ENCODE measurements at places on chromosomes 6 and 20.

GRCh38 chr20:2799271-2799670 lies 1.2 kb downstream of the CPXM1 start:
- no peak for DNase-seq

DNA sequence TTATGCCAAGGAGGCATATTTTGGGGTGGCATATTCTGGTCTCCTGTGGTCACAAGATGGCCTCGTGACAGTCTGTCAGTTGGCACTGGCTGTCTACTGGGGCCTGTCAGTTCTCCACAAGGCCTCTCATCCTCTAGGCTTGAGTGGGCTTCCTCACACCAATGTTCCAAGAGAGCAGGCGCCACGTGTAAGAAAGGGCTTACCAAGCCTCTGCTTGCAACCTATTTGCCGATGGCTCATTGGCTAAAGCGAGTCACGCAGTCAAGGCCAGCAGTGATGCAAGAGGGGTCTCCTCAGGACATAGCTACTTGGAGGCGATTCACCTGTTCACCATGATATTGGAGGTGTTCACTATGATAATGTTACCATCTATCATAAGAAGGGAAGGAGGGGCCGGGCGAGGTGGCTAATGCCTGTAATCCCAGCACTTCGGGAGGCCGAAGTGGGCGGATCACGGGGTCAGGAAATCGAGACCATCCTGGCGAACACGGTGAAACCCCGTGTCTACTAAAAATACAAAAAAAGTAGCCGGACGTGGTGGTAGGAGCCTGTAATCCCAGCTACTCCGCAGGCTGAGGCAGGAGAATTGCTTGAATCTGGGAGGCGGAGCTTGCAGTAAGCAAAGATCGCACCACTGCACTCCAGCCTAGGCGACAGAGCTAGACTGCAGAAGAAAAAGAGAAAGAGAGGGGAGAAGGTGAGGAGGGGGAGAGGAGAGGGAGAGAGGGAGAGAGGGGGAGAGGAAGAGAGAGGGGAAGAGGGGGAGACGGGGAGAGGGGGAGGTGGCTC lies 35.3 kb downstream of the C6orf52 start:
- DNase-seq = no peak

GRCh38 chr6:31970604-31971271 lies 1.2 kb downstream of the DXO start:
- DNase-seq = no peak

DNA sequence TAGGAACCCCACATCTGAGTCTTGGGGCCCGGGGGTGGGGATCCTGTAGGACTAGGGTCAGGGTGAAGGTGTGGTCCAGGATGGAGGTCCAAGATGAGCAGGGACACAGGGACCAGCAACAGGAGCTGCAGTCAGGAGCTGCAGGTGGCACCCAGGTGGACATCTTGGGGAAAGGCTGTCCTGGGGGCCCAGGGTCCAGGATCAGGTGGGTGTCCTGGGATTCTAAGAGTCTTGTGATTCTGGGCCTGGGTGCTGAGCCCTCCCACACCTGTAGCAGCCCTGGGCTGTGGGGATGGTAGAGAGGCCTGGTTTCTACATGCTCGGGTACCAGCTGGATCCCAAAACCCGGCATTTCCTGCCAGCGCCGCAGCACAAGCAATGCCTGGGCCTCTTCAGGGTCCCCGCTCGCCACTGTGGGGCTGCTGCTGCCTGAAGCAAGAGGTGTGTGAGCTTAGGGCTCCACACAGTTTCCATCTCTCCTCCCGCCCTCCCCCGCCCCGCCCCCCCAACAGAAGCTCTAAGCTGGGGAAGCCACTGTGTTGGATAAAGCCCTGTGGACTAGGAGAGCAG lies 20.7 kb downstream of the ERGIC3 start:
- no peak for DNase-seq

DNA sequence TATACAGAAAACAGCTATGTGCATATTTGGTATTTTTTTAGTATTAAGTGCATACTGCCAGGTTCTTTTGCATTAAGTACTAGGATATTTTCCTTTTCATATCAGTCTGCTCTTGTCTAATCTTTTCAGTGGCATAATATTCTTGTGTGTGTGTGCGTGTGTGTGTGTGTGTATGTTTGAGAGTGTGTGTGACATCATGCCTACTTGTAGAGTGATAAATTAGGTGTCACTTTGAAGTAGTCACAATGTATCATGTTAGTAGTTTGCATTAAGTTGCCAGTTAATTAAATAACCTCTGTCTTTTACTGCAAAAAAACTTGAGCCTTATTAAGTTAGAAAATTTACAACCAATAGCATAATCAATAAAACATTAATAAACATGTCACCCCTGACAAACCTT lies 65.3 kb downstream of the CD83 start:
- DNase-seq = no peak

- DNase-seq = no peak
Observed at GRCh38 chr6:20259316-20260049, 47.2 kb upstream of the MBOAT1 start.

- DNase-seq = no peak
Observed at GRCh38 chr6:163501439-163501838, 86.9 kb downstream of the QKI start.

- DNase-seq = no peak
Observed at GRCh38 chr20:4117867-4118266, 102.5 kb upstream of the RNF24 start.

- DNase-seq = no peak
Observed at GRCh38 chr6:108751851-108752732, 96.1 kb upstream of the ARMC2 start.

- no peak for DNase-seq
Observed at GRCh38 chr6:160258346-160259142, at the start of gene SLC22A2. Gene SLC22A2, minus strand, starts transcription at chr6:160258821. Its CDS starts 64 bp downstream, at chr6:160258757.

GRCh38 chr20:38147163-38147562 lies 17.9 kb downstream of the TGM2 start:
- no peak for DNase-seq

- no peak for DNase-seq
Observed at GRCh38 chr6:31631681-31632278, 11.3 kb downstream of the PRRC2A start.

GRCh38 chr6:36685926-36686667 lies 7.6 kb downstream of the CDKN1A start:
- no peak for DNase-seq

- DNase-seq = no peak
Observed at GRCh38 chr6:123659960-123660748, 23.4 kb upstream of the TRDN start.

DNA sequence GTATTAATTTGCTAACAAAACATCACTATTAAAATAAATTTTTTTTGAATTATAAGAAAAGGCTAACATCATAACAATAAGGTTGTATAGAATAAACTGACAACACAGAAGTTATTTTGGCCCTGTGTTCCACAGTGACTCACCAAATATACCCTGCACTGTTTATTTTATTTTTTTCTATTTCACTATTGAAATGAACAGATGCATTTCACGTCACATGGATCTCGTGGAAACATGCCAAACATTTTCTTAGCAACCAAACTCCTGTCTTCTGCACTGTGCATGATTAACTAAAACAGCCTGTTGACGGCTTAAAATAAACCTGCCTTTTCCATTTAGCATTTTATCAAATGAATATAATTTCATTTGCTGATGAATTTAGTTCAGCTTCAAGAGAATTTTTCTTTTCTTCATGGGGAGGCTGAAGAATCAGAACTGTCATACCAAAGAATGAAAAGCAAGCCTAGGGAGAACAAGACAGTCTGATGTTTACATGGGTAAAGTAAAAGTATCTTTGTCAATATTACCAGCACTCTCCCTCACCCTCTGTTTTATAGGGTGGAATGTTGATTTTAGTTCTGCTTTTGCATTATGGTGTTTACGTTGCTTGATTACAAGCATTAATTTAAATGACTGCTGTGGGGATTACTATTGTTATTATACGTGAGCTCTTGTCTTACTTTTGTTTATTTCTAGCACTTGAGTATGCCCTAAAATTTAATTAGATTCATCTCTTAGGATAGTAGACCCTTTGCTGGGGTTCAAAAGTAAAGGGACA lies 115.3 kb downstream of the LCA5 start:
- no peak for DNase-seq

DNA sequence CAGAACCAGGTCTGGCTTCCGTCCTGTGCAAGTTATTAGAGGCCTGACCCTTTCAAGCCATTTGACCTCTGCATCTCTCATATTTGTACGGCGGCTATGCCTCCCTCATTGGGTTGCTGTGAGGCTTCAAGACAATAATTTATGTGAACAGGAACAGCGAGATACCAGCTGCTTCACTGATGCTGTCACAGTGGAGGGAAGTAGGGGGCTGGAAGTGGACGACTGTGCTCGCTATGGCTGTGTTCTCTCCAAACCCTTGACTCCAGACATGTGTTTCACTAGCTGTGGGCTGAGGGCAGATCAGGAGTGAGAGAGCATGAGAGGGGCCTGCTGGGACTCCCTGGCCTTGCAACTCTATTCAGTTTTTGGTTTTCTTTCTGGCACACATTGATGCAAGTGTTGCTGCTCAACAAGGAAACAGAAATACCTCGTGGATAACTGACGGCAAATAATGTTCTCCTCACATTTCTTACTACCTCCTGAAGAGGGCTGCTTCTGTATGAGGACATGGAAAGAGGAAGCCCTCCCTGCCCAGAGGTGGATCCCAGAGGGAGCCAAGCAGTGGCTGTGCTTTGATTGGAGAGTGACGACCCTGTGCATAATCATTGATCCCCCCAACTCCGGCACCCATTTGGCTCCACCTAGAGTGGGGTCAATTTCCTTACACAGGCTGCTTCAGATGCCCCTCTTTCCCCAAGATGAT lies 34.7 kb upstream of the SCP2D1 start:
- DNase-seq = no peak

- DNase-seq = no peak
Observed at GRCh38 chr20:19253916-19254820, 41.7 kb downstream of the SLC24A3 start.

- no peak for DNase-seq
Observed at GRCh38 chr6:32192608-32193039, at the start of gene GPSM3. Gene GPSM3, minus strand, starts transcription at chr6:32192643. Its CDS starts 130 bp downstream, at chr6:32192513.

DNA sequence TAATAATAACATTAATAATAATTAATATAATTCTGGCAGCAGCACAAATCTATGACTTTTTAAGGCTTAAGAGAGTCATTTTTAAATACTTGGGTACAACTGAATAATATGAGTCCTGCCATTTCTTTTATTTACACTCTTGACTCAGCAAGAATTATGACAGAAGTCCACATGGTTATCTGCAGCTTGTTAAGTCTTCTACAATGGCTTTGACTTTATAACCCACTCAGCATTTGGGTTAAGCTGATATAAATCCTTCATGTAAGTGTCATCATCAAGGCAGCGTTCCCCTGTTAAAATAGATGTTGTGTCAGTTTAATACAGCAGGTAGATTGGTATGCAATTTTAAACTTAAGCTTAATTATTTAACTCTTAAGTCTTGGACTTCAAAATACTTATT lies 131.7 kb downstream of the ARHGAP18 start:
- no peak for DNase-seq

DNA sequence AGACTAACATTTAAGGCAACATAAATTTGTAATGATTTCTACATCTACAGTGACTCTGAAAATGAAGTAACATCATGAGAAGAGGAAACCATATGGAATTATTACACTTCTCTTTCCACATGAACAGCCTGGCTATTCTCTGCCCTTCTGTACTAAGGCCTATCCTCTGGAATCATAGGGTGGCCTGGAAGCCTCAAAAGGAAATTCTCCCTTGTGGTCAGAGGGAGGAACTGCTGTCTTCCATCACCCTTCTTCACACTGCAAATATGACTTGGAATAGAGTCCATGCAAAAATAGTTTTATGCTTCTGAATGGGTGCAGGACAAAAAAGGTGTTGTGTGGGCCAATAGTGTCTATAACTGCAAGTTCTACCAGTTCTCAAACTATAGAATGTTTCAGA lies 44.6 kb upstream of the SH3BGRL2 start:
- DNase-seq = no peak

DNA sequence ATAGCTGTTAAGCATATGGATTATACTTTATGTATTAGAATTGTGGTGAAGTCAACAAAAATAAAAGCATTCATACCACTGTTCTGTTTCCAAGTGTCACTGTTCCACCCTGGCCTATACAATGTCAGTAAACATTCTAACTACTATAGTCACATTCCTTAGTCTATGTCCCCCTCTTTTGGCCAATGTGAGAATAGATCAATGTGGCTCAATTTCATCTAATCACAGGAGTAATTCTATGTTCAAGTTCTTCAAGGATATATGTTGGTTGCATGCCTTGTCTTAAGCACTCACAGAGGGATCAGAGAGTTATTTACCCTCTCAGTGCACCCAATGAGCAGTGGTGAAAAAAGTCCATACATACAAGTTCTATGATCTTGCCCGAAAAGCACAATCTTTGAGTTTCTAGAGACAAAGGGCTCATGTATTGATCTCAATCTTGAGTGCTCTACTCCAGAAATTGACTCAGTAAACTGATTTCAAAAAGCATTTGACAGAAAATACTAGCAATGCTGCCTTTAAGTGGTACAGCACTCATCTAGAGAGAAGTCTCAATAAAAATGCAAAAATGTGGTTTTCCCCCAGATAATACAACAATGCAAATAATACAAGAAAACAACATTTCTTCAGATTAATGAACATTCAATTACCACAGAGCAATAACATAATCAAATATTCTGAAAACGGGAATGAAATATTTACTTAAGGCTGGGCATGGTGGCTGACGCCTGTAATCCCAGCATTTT lies 16.5 kb downstream of the SMLR1 start:
- DNase-seq = no peak

GRCh38 chr20:49477200-49477599 lies 5.3 kb downstream of the KCNB1 start:
- no peak for DNase-seq

DNA sequence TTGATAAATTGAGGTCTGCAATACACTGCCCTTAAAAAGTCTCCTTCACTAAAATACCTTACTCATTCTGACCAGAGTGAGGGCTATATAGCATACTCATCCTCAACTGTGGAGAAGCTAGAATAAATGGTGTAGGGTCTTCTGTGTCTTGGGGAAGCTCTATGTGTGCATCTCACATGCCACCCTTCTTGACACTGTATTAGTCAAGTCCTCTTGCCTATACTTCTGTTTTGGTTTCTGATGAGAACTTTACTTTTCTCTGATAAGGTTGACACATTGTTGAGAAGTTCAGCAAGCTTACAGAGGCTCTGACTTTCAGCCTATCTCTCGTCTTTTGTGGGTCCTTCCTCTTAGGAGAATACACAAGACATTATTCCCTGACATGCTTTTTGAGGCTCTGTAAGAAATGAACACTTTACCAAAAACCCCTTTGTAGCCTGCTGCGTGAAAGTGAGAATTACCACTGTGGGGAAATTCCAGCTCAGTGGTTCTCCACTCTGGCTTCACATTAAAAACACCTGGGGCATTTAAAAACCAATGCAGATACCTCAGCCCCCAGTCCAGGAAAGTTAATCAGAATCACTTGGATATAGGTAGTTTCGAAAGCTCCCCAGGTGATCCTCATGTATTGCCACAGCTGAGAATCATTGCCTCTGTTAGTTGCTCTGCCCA lies 372.1 kb upstream of the HS3ST5 start:
- no peak for DNase-seq
